ENCODE measurements at places on chromosomes 5 and 9.

- no peaks in the 10 kb centered on the region for H3K36me3 ChIP-seq
- H3K4me1 ChIP-seq = no peaks in the 10 kb centered on the region
- no peak overlapping the region for H3K4me3 ChIP-seq
- no peak for DNase-seq
- no peak overlapping the region for H3K27ac ChIP-seq
- H3K27me3 ChIP-seq = no peaks in the 10 kb centered on the region
Measured at GRCh38 chr5:11048760-11049159, 287.7 kb upstream of the DAP start.

DNA sequence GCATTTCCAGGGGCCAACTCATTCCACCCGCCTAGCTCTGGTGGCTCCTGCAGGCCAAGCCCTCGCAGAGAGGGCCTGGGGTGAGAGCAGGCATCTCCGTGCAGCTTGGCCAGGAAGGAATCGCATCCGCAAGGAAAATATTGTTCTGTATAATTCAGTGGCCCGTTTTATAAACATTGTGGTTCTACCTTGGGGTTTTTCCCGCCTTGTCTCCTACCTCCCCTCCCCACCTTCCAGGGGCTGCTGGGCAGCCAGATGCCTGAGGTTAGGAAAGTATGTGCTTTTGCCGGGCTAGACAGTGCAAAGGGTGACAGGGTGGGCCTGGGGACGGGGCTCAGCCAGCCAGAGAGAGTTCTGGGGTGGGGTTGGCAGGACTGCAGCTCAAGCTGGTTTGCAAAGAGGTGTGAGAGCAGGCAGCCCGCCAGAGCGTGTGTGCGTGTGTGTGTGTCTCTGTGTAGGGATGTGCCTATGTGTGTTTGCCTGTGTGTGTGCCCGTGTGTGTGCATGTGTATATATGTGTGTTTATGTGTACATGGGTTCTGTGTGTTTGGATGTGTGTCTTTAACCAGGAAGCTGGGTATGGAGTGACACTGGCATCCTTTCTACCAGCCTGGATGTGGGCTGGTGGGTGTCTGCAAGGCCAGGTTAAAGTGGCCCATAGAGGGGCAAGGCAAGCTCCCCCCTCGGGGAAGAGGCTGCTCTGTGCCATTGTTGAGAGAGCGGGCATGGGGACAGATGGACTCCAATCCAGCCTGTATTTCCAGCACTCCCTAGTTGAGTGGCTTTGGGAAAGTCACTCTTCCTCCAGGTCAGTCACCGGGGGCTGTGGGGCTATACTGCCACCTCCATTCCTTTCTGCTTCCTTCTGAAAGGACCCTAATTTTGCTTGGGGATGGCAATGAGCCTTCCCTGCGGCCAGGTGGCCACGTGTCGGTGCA, 10.6 kb upstream of the SLC2A6 start:
- H3K27ac ChIP-seq = no peak overlapping the region
- H3K27me3 ChIP-seq = peaks cover 15% of the 10 kb centered on the region
- no peak for DNase-seq
- H3K4me3 ChIP-seq = no peak overlapping the region
- peaks cover 6% of the 10 kb centered on the region for H3K4me1 ChIP-seq

- no peaks in the 10 kb centered on the region for H3K27me3 ChIP-seq
- no peak for DNase-seq
- H3K4me3 ChIP-seq = no peak overlapping the region
- H3K4me1 ChIP-seq = peaks cover 3% of the 10 kb centered on the region
Measured at GRCh38 chr5:56447232-56447631, 214.1 kb upstream of the ANKRD55 start.

DNA sequence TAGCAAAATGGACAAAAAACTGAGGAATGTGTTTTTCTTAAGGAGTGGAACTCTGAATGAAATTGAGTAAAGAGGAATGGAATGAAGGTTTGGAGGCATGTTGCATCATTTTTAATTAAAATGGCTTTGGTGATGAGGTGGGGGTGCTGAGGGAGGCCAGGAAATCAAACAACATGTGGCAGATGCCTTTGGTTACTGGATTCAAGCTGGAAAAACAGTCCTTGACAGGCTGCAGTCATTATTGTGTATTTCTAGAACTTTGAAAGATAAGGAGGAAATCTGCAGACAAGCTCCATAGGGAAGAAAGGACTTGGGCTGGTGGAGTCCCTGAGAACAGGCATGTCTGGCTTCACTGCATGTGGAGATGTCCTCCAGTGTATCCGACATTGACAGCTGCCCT, 203.5 kb upstream of the HAPLN1 start:
- DNase-seq = no peak
- peaks cover 1% of the 10 kb centered on the region for H3K4me1 ChIP-seq

- H3K4me3 ChIP-seq = no peak overlapping the region
- H3K27me3 ChIP-seq = no peaks in the 10 kb centered on the region
- no peak for DNase-seq
- peaks cover 10% of the 10 kb centered on the region for H3K4me1 ChIP-seq
- H3K27ac ChIP-seq = no peak overlapping the region
Measured at GRCh38 chr9:121353241-121354061, 16.6 kb downstream of the STOM start.

- peaks cover 64% of the 10 kb centered on the region for H3K4me1 ChIP-seq
- H3K27ac ChIP-seq = peak overlapping the region; percentile 66
- H3K4me3 ChIP-seq = no peak overlapping the region
- H3K36me3 ChIP-seq = peaks cover 5% of the 10 kb centered on the region
- no peaks in the 10 kb centered on the region for H3K27me3 ChIP-seq
Measured at GRCh38 chr9:133137451-133138231, 16.6 kb upstream of the RALGDS start.

- peaks cover 7% of the 10 kb centered on the region for H3K27me3 ChIP-seq
- H3K27ac ChIP-seq = no peak overlapping the region
- H3K4me1 ChIP-seq = no peaks in the 10 kb centered on the region
- DNase-seq = no peak
Measured at GRCh38 chr9:35549441-35549840, 55.6 kb upstream of the TESK1 start.
